Esophagus squamous epithelium (tissue), 5 donors: ENCODE measurements at places on chromosomes 7 and 10.

- no peak for DNase-seq
Observed at GRCh38 chr7:28984631-28985030, 26.5 kb upstream of the TRIL start.

- DNase-seq = no peak
Observed at GRCh38 chr10:117965984-117966383, 80.8 kb downstream of the RAB11FIP2 start.

- DNase-seq = no peak
Observed at GRCh38 chr10:132188331-132188730, 1.6 kb downstream of the DPYSL4 start.

GRCh38 chr7:82051601-82052000 lies 281.8 kb upstream of the HGF start:
- DNase-seq = no peak

- DNase-seq = no peak
Observed at GRCh38 chr10:51894771-51895578, 195.6 kb upstream of the CSTF2T start.

- no peak for DNase-seq
Observed at GRCh38 chr7:7018290-7018689, 164.1 kb upstream of the C1GALT1 start.

DNA sequence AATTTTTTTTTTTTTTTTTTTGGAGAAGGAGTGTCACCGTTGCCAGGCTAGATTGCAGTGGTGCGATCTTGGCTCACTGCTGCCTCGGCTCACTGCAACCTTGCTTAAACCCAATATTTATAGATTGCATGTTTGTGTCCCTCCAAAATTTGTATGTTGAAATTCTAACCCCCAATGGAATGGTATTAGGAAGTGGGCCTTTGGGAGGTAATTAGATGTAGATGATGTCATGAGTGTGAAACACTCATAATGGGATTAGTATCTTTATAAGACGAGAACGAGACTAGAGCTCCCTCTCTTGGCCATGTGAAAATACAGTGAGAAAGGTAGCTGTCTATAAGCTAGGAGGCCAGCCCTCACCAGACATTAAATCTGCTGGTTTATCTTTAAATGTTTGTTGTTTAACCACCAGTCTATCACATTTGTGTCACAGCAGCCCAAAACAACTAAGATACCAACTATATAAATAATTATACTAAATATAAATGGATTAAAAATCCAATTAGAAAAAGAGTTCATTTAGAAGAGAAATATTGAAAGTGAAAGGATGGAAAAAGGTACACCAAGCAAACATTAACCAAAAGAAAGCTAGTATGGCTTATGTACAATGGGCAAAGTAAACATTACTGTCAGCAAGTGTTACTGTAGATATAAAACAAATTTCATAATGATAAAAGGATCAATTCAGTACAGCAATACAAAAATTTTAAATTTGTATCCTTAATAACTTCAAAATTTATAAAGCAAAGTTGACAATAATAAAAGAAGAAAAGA lies 9.3 kb downstream of the TCAF1 start:
- no peak for DNase-seq

- DNase-seq = no peak
Observed at GRCh38 chr10:87916515-87916914, 53.1 kb downstream of the PTEN start.

GRCh38 chr7:121558288-121558687 lies 162.2 kb upstream of the FAM3C start:
- no peak for DNase-seq

GRCh38 chr10:1180836-1181235 lies 124.7 kb downstream of the WDR37 start:
- DNase-seq = no peak

DNA sequence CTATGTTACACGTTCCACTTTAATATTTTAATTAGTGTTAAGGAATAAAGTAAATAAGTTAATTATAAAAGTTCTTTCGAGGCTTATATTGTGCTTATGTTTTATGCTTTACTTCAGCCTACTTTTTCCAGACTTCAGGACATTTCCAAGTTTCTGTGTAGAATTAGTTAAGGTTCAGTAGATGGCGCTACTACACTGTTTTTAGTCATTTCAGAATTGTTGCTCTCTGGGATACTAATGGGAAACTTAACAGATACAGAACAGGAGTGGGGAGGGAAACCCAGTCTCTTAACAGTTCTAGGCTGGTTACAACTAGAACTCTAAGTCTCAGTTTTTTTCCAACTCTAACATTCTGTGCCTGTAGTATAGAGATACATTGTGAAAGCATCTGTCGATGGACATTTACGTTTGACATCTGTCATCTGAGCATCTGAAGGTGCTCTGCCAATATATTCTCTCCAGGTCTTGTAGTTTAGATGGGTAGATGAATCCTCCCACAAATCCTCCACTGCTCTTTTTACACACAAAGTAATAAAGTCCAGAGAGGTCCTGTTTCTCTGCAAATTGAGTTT lies 56.8 kb upstream of the FAM171A1 start:
- no peak for DNase-seq

- DNase-seq = no peak
Observed at GRCh38 chr7:37526623-37527022, 78.0 kb upstream of the ELMO1 start.

GRCh38 chr7:117435475-117436043 lies 8.3 kb upstream of the ASZ1 start:
- DNase-seq = no peak

DNA sequence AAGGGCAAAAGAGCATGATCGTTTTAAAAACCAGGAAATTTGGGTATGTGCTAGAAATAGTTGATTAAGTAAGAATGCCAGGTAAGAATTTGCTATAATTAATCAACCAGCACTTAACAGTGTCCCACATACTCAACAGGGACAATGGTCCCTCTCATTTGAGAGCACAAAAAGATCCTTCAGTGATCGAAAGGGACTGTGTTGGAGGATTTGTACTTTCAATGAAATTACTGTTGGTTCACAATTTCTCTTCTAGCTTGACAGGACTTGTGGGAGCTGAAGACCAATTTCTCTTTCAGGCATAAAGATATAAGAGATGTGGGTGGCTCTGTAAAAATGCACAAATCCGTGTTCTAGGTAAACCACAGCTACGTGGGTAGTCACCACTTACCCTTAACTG lies 12.5 kb upstream of the PLEKHS1 start:
- DNase-seq = no peak

GRCh38 chr7:27107391-27108381 lies 5.2 kb upstream of the HOXA2 start:
- DNase-seq = no peak

DNA sequence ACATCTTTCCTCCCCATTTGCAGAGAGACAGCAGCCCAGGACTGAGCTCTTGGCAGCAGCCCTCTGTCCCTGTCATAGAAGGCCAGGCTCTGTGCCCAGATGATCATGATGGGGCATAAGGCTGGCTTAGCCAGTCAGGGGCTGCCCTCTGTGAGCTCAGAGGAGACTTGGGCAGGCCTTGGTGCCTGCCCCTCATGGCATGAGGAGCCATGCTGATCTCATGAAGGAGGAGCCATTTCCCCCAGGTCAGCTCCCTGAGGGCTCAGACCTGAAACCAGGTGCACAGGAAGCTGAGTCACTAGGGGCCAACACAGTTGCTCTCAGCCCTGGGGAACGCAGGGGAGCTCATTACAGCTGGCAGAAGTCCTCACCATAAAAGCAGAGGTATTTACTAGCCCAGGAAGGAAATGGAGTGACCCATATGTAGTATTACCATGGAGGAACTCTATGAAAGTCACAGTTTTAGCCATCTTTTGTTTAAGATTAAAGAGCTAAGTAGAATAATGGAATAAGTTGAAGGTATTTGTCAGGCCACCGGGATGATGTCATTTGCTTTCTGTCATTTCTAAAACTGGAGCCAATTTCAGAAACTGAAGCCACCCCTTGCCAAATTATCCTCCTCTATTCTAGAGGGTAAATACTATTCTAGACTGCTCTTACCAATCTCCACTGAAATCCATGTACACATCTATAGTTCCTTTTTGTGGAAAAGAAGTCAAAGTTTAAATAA lies 362.4 kb upstream of the ZNF32 start:
- DNase-seq = no peak

- no peak for DNase-seq
Observed at GRCh38 chr7:46625032-46625431, 704.0 kb upstream of the IGFBP3 start.

- DNase-seq = no peak
Observed at GRCh38 chr10:82742478-82742877, 867.5 kb downstream of the NRG3 start.

- no peak for DNase-seq
Observed at GRCh38 chr10:35387768-35388167, 51.5 kb downstream of the CCNY start.

GRCh38 chr7:116994611-116995010 lies 41.3 kb downstream of the ST7 start:
- no peak for DNase-seq

GRCh38 chr10:96814264-96814663 lies 17.8 kb upstream of the LCOR start:
- no peak for DNase-seq

DNA sequence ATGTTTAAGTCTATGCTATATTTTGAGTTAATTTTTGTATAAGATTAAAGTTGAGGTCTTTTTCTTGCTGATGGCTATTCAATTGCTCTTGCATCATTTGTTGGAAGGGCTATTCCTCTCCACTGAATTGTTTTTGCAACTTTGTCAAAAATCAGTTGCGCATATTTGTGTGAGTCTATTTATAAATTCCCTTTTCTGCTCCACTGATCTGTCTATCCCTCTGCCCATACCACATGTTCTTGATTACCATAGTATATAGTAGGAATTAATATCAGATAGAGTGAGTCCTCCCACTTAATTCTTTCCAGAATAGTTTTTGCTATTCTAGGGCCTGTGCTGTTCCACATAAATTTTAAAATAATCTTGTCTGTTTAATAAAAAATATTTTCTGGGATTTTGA lies 152.4 kb upstream of the ADCY1 start:
- no peak for DNase-seq

DNA sequence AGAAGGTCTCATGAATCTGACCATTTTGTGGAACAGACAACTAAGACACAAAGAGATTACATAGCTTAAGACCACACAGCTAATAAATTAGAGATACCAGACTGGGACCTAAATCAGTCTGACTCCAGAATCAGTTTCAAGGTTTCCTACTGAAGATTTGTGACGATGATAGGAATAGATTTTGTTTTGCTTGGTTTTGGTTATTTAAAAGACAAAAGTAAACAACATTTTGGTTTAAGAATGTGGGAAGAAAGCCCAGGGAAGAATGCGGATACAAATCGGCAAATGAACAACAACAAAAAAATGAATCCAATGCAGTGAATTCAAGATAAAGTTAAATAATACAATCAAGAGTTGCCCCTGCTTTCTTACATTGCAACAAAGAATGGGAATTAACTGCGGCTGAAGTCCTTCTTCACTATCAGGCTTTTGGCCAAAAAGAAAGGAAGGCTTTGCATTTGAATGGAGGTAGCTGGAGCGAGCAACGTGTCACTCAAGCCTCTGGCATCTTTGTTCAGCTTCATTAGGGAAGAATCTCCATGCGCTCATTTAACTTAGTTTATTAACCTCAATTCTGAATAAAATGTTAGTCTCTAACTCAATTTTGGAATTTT lies 210.8 kb downstream of the ADAM12 start:
- DNase-seq = no peak

GRCh38 chr10:54469587-54470323 lies 331.3 kb downstream of the PCDH15 start:
- no peak for DNase-seq

- DNase-seq = no peak
Observed at GRCh38 chr10:89279421-89279869, 22.4 kb upstream of the IFIT2 start.

DNA sequence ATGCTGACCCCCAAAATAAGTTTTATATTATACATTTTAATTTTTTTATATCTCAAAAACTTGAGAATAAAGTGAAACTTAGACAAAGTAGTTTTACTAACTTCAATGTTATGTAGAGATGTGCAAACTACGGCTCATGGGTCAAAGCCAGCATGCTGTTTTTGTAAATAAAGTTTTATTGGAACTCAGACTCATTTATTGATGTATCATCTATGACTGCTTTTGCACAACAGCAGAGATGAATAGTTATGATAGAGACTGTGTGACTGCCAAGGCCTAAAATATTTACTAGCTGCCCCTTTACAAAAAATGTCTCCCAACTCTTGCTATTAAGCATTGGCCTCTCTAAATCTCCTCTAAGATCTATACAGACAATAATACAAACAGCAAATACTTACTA lies 12.4 kb downstream of the MTPN start:
- DNase-seq = no peak

DNA sequence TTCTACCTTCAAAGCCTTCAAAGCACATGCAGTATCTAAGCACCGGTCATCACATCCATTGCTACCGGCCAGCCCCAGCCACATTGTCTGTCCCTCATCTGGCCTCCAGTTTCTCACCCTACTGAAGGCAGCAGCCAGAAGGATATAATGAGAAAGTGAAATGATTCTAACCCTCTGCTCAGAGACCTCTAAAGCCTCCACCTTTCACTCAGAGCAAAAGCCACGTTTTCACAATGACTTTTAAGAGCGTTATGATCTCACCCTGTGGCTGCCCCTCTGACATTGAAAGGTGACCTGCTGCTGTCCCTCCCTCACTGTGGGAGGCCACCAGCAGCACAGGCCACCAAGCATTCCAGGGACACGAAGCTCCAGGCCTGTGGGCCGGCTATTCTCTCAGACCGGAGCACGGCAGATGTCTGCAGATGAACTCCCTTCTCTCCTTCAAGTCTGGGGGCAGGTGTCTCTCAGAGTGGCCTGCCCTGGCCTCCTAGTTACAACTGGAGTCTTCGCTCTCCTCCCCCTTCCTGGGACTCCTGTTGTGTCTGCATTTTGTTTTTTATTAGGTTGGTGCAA lies 94.9 kb upstream of the EEPD1 start:
- DNase-seq = no peak

- no peak for DNase-seq
Observed at GRCh38 chr10:88092973-88093372, 229.5 kb downstream of the PTEN start.

DNA sequence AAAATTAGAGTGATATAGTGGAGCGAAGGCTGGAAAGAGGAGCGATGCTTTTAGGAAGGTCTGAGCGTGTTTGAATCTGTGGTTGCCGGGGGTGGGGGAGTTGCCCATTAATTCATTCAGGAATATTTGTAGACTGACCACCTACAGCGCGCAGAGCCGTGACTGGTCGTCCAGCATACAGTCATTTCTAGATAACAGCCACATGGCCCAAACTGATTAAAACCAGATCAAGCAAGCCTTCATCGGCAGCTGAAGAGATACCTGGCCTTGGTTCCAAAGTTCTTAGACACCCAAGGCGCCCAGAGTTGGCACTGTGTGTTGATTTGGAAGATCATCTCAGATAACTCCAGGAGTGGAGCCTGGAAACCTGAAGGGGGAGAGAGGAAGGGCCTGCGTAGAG lies 1.7 kb downstream of the PROSER2 start:
- DNase-seq = no peak

DNA sequence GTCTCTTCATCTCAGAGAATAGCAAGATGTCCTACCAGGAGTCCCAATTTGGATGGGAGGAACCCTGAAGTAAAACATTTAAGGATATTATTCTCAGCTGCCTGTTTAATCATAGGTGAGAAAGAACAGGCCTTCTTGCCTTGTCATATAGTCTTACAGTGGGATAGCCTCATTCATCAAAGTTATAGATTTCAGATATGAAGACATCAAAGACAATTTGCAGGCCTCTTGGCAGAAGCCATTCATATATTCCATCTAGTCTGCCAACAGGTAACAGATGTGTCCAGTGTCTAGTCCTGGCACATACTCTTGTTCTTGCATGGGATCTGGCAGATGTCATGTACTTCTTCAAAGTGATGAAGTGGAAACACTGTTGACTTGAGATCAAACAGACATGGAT lies 601.3 kb upstream of the GHITM start:
- DNase-seq = no peak

- no peak for DNase-seq
Observed at GRCh38 chr7:112965506-112965905, 121.1 kb downstream of the GPR85 start.
